AG09319 (cell line): ENCODE measurements at places on chromosomes 16 and 17.
A peak's percentile ranks its signal among the peaks of the same experiment; 100 is the strongest.

DNA sequence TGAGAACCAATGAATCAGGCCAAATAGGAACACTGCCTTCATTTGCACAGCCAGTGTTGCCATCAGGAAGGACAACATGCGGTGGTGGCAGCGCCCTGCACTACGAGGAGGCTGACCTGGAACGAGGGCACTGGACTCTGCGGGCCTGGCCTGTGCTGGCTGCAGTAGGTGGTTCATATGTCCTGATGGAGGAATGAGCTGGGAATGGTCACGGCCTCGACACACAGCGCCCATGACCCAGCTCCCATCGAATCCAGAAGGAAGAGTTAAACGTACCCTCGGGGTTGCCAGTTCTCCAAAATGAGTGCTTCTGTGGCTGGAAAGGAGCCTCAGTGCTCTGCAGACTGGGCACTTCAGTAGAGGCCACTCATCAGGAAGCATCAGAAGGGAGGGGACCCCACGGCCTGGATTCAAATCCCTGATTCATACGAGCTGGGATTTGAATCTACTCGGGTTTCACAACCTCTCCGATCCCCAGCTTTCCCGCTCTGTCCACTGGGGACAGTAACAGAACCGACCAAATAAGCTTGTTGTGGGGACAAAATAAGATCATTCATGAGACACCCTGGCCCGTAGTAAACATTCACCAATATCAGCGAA, 85.5 kb downstream of the ZDHHC7 start:
- no peak for DNase-seq

DNA sequence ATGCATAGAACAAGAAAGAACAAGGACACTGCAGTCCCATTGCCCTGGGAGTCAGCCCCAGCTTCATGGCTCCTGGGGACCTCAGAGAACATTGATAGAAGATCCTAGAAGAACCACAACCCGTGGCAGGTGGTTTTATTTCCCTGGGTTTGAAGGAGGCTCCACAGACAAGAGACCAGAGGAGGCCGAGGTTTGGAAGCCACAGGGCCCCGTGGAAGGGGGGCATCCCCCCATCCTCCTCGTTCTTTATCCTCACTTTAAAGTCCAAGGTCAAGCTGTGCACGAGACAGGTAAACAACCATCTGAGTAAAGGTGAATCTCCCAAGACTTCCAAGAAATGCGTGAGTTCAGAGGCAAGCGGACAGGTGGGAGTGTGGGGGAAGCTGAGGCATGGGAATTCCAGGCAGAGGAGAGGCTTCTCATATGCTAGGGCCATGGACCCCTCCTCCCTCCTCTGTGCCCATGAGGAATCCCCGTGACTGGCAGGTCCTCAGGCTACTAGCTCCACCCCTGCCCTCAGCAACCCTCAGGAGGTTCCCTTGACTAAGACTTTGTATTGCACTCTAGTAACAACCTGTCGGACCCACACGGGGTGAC, 849 bp upstream of the SULT1A1 start:
- no peak for DNase-seq

DNA sequence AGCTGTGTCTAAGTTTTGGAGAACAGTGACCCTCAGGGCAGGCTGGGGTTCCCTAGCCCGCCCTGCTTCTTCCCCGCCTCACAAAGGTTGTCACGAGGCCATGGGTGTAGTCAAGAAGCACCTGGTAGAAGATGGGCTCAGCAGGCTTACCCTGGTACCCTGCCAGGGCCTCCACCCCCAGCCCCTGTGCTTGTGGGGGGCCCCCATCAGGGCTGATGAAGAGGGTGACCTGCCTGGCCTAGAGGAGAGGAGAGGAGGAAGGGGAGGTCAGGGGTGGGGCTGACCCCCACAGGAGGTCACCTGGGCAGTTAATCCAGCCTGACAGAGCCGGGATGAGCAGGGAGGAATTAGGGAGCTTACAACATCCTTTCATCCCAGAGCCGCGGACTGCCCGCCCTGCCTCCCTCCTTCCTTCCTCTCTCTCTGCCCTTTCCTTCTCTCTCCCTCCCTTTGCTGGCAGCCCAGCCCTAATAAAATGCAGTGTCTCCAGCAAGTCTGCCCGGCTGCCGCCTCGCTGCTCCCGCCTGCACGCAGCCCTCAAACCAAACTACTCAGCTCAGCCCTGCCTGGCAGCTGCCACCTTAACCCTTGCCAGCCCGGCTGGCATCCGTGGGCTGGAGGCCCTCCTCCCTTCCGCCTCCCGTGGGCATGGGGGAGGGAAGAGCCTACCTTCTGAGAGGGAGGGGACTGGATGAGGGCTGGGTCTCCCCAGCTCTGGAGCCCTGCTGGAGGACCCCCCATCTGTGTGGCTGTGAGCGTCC, 7.2 kb downstream of the DLX3 start:
- no peak for DNase-seq

- DNase-seq = no peak
Observed at GRCh38 chr17:66920950-66921349, 43.6 kb upstream of the CACNG4 start.

DNA sequence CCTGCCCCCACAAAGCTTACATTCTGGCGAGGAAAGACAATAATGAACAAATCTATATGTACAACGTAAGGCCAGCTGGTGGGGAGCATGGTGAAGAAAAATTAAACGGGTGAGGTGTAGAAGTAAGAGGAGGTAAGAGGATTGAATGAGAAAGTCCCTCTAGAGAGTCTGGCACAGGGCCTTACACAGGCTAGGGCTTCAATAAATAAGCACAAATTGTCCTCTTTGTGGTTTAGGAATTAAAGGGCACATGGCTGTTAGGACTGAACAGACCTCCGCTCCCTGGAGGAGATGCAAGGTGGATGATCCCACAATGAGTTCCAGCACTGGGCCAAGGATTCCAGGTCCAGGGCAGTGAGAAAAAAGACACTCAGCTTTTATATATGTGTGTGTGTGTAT, 43.1 kb upstream of the HAPSTR1 start:
- no peak for DNase-seq

- no peak for DNase-seq
Observed at GRCh38 chr17:56754523-56755208, 79.1 kb downstream of the C17orf67 start.

DNA sequence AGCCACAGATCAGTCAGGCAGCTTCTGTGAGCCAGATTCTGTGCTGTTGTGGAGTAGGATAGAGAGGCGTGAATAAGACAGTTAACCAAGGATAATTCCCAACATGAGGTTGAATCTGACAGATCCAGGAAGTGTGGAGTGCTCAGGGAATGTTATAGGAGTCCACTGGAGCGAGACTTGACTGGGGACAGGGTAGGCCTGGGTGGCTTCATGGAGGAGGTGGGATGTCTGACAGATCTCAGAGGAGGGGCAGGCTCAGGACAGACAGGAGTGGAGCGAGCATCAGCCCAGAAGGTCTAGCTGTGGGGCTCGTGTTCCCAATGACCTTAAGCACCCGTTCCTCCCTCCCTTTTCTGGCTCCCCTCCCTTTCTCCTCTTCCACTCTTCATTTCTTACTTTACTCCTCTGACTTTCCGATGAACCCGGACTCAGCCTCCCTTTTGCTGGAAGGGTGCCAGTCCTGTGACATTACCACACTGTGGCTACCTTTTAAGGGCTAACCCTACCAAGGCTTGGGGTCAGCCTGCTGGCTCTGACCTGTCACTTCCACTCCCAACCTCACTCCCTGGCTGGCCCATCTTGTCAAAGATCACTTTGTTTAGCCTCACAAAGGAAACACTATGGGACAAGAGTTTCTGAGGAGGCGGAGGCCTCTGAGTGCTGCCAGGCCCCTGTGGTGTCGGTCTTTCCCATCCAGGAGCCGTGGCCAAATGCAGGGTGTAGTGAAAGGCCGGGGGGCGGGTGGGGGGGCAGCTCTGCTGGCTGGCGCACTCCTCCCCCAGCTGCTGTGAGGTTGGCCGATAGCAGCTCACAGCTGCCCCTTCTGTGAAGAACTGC, 28.5 kb upstream of the EFCAB13 start:
- DNase-seq = no peak

- no peak for DNase-seq
Observed at GRCh38 chr17:41731836-41732235, 2.6 kb downstream of the HAP1 start.

- no peak for DNase-seq
Observed at GRCh38 chr17:5138616-5139457, 23.0 kb downstream of the USP6 start.

DNA sequence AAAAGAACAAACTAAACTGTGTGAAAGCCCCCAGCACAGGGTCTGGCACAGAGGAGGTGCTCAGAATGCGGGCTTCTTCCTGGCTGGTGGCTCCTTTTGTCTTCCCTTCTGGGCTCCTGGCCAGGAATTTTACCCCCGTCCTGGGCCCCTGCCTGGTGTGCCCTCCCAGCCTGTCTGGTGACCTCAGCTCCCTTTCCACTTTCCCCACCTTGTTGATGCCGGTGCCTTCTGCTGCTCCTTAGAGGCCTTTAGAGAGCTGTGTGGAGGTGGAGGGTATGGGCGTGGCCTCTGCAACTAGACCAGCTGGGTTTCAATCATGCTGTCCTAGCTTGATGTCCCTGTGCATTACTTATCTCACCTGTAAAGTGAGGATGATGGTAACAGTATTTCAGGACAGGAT, 16.8 kb downstream of the PIRT start:
- DNase-seq = no peak

DNA sequence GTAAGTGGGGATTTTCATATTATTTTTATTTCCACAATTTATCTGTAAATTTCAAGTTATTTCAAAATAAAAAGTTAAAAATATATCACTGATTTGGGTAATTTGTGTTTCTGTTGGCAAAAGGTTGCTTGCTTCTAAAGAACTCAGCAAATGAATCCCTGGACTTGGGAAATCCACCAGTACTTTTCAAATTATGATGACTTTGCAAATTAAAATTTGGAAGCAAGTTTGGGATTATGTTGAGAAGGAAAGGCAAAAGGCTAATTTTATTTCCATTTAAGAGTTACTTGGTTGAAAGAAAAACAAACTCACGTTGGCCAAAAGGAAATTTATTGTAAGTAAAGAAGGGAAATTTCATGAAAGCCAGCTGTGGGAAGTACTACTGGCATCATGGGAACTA, 220.3 kb downstream of the MAP2K6 start:
- DNase-seq = no peak

GRCh38 chr17:56756536-56756935, 77.2 kb downstream of the C17orf67 start:
- peak; percentile 45 for DNase-seq

DNA sequence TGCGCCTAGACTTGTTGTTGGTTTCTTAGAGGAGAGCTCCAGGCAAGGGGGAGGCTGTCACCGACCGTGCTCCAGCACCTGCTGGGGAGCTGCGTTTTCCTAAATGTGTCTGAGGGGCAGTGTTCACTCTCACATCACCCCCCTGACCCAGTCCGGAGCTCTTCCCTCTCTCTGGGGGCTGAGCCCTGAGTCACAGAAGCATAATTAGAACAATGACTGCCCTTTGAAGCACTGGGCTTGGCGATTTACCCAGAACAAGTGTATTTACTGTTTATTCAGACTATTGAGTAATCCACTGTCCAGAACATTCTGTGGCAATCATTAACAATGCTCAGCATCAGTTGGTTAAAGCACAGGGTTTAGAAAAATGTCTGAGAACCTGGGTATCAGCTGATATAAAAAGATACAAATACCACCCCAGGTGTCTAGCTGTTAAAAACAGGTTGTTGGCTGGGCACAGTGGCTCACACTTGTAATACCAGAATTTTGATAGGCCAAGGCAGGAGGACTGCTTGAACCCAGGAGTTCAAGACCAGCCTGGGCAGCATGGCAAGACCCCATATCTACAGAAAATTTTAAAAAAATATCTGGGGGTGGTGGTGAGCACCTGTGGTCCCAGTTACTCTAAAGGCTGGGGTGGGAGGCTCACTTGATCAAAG, 8.1 kb downstream of the CES4A start:
- DNase-seq = peak; percentile 69

DNA sequence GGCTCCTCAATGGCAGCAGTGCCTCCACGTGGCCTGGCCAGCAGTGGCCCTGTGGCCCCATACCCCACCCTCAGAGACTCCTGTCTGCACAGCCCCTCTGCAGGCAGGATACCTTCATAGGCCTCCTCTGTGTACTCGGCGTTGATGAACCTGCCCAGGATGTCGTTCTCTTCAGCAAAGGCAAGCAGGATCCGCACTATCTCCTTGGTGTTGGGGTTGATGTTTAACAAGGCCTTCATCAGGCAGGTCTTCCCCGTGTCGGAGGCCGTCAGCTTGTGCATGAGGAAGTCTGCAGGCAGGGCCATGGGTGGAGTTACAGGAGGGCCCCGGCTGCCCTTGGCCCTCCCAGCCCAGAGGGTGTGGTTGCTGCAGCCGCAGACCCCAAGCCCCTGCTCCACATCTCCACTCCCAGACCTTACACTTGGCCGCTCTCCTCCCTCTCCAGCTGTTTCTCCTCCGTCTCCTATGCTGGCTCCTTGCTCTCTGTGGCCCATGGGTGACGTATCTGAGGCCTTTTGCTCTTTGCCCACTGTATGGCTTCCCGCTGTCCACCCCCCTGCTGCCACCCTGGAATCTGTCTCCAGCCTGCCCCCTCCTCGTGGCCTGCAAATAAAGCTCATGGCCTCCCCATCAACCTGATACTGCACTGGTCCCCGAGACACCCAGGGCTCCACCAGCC, 15.1 kb downstream of the TRPV3 start:
- no peak for DNase-seq

DNA sequence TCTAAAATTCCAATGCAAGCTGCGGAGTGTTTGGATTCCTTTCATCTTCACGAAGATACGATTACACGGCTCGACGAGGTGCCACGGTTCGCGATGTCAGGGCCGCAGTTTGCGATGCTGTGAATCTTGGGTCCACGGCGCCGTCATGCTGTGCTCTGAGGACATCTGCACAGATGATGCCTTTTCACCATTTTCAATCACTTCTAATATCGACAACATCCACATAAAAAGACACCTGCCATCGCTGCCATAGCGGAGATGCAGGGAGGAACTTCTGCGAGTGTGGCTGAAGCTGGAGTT, 6.8 kb upstream of the APRT start:
- no peak for DNase-seq

DNA sequence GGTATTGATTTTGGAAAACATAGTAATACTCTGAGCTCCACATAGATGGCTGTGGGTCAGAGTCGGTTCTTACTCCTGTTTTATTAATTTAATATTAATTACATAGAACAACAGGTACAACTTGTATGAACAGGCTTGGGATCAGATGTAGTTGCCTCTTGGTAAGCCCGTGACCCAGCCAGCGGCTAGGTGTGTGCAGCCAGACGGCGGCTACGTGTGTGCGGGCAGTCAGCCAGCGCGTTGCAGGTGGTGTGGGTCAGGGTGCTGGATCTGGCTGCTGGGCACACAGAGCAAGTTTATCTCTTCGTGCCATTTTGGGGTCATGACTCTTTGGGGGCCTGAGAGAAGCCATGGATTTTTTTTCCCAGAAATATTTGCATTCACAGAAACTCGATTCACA, 30.3 kb downstream of the DBNDD1 start:
- no peak for DNase-seq

- DNase-seq = peak; percentile 14
Observed at GRCh38 chr16:56246051-56246817, 54.9 kb downstream of the GNAO1 start.

GRCh38 chr16:55948230-55948629, 73.1 kb upstream of the CES5A start:
- DNase-seq = no peak

GRCh38 chr16:24442631-24443030, 96.7 kb upstream of the RBBP6 start:
- no peak for DNase-seq
